ENCODE measurements at places on chromosomes 16 and 17.

GRCh38 chr17:29342158-29342765 lies 47.9 kb upstream of the TAOK1 start:
- DNase-seq, result no peak

DNA sequence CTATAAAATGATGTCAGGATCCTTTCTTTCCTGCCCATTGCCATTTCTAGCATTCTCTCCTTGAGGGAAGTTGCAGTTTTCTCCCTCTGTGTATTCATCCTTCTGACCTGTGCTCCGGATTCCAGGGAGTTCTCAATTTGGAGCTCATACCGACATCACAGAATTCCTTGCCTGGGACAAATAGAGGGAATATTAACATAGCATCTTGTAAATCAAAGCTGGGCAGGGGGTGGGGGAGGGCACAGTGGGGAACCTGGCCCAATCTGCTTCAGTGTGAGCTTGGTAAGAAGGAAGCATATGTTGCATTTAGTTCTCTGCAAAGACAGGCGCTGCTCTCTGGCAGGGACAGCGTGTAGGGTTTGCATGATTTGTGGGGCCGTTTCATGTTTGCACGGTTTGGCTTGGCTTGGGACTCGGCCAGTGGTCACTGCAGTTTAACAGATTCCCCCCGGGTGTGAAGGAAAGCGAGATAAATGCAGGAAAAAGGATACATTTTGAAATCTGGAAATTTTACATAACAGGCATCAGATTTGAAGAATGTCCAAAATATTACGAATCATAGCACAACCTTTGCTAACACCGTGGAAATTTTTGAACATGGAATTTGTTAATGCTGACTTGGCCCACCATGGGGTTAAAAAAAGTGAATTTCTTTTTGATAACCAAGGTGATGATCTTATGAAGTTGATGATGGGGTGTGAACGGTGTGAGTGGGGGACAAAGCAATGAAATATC lies 178.0 kb downstream of the WWOX start:
- no peak for DNase-seq

- DNase-seq, result no peak
Measured at GRCh38 chr17:80871341-80871740, 120.3 kb upstream of the CHMP6 start.

- no peak for DNase-seq
Measured at GRCh38 chr16:50172195-50172922, 19.3 kb downstream of the TENT4B start.

- no peak for DNase-seq
Measured at GRCh38 chr17:6989779-6990178, 6.1 kb upstream of the ALOX12 start.

GRCh38 chr16:70508752-70509151 lies 14.6 kb downstream of the COG4 start:
- DNase-seq, result no peak

GRCh38 chr17:22278302-22279275 lies 586.3 kb downstream of the KCNJ18 start:
- no peak for DNase-seq

- DNase-seq, result no peak
Measured at GRCh38 chr17:15438491-15439105, 28.8 kb downstream of the CDRT4 start.

GRCh38 chr17:33369149-33369548 lies 76.1 kb upstream of the ASIC2 start:
- DNase-seq, result no peak

GRCh38 chr17:66715745-66716156 lies 119.2 kb upstream of the CACNG5 start:
- peak; percentile 79 for DNase-seq

DNA sequence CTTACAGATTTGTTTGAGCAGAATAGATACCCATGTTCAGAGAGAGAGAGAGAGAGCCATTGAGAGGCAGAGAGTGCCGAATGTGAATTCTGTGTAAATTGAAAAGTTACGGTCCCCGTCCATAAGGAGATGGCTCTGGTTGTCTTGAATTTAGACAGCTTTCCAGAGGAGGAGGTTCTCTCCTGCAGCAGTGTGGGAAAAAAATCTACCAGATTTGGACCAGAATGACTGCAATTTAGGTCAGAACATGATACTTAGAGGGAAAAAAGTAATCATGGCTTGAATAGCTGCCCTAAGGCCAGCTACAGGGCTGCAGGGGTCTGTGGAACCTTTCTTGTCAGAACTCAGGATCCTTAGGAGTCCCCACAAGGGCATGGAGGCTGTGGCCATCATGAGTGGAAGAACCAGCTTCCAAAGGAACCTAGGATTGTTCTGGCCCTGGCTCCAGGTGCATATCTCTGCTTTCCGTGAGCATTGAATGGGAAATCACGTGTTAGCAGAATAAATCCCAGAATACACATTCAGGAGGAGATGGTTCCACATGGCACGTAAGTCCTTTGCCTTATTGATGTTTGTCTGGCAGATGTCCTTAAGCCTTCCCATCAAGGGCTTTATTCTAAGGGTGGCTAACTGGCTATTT lies 13.0 kb downstream of the PITPNC1 start:
- no peak for DNase-seq

- no peak for DNase-seq
Measured at GRCh38 chr17:52287611-52288010, 129.1 kb upstream of the CA10 start.

GRCh38 chr16:8614435-8615029 lies 7.0 kb upstream of the METTL22 start:
- no peak for DNase-seq

DNA sequence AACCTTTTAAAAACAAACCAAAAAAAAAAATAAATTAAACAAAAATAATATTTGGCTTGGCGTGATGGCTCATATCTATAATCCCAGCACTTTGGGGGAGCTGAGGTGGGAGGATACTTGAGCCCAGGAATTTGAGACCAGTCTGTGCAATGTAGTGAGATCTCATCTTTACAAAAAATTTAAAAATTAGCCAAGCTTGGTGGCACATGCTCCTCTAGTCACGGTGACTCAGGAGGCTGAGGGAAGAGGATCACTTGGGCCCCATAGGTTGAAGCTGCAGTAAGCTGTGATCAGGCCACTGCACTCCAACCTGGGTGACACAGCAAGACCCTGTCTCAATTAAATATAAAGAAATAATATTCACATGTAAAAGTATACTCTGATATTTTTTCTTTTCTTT lies 12.2 kb downstream of the GNGT2 start:
- DNase-seq, result no peak

- DNase-seq, result no peak
Measured at GRCh38 chr16:67653789-67654402, 6.2 kb downstream of the ACD start.

DNA sequence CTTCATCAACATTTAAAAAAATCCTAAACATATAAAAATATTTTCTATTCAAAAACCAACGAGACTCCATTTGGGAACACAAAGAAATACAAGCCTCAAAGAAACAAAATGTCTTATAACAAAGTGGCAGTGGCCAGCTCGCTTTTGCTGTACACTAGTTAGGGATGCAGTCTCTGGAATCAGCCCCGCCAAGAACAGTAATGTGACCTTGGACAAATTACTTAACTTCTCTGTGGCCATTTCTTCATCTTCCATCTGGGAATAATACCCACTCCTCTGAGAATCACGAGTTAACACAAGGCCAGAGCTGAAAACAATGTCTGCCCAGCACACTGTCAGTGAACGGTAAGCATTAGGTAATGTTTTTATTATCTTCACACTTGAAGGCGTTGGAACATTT lies 5.6 kb downstream of the STAT5B start:
- DNase-seq, result no peak

- no peak for DNase-seq
Measured at GRCh38 chr16:19137201-19138128, 23.7 kb downstream of the ITPRIPL2 start.

GRCh38 chr17:16449121-16449570 lies 33.8 kb downstream of the TRPV2 start:
- no peak for DNase-seq

DNA sequence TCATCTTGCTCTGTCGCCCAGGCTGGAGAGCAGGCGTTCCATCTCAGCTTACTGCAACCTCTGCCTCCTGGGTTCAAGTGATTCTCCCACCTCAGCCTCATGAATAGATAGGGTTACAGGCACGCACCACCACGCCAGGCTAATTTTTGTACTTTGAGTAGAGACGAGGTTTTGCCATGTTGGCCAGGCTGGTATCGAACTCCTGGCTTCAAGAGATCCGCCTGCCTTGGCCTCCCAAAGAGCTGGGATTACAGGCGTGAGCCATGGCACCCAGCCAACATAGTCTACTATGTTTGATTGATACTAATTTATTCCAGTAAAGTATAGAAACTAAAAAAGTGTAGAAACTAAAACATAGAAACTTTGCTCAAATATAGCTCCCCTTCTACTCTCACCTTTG lies 94.9 kb downstream of the CA4 start:
- no peak for DNase-seq

GRCh38 chr16:49586466-49587450 lies 213.2 kb downstream of the C16orf78 start:
- DNase-seq, result no peak

- DNase-seq, result peak; percentile 13
Measured at GRCh38 chr16:18979936-18980335, 3.8 kb upstream of the TMC7 start.

- DNase-seq, result no peak
Measured at GRCh38 chr17:21351366-21352065, 24.6 kb upstream of the KCNJ12 start.

DNA sequence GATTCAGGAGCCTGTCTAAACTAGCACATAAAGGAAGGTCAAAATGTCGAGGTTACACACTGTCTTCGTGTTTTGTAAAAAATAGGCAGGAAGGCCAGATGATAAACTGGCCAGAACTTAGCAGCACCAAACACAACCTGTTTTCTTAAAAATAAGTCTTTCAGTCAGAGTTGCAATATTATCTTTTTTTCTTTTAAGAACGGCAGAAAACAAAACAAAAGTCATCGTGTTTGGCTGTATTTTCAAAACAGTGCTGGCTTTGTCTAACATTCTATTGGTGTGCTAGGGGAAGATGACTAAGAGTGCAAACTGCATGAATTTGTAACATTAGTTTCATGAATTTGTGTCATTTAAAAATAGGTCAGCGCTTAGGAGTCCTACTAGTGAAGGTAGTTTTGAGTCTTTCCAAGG lies 5.3 kb downstream of the MAF start:
- DNase-seq, result no peak

DNA sequence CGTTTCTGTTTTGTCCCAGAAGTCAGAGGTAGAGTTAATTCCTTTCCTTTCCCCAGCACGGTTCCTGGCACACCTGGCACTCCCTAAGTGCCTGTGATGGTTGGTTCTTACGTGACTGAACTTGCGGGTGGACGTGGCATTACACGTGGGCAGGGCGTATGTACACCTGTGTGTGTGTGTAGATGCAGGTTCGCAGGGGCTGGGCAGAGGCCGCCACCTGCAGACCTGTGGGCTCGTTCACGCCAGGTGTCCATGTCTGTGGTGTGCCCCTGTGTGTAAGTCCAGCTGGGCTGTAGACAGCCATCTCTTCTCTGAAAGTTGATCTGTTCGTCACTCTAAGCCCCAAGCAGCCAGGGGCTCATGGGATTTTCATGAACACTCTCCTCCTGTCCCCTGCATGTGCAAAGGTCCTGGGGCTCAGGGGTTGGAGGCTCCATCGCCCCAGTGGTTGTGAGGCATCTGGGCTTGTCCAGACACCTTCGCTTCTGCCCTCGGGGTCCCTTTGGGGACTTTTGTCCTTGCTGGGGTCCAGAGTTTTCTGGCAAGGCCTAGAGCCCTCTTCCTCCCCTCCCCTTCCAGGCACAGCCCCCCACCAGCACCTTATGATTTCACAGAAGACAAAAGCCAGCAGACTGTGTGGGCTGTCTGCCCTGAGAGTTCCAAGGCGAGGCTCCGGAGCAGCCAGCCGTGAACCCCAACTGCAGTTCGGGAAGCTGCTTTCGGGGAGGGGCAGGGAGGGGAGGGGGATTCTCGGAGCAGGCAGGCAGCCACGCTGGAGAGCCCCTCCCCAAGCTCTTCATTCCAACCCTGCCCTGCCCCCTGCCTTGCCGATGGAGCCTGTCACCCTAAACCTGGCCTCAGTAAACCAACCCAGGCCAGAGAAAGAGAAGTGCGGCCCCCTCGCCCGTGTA lies 5.4 kb upstream of the FSCN2 start:
- DNase-seq, result no peak

GRCh38 chr17:38925263-38925995 lies at the start of gene LASP1NB:
LASP1NB (plus strand) TSS chr17:38925614.
- DNase-seq, result no peak

DNA sequence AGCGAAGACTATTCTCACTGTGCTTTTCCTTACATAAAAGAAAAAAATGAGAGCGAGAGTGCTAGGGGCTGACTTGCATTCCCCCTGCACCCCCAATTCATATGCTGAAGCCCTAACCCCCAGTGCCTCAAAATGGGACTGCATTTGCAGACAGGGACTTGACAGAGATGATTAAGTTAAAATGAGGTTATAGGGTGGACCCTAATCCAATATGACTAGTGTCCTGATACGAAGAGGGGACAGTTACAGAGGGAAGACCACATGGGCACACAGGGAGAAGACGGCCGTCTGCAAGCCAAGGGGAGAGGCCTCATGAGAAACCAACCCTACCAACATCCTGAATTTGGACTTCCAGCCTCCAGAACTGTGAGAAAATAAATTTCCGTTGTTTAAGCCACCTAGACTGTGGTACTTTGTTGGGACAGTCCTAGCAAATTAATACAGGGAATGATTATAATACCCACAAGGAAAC lies 1.6 kb upstream of the TMEM220 start:
- DNase-seq, result no peak

- DNase-seq, result no peak
Measured at GRCh38 chr16:71540-72401, 660 bp downstream of the RHBDF1 start.

DNA sequence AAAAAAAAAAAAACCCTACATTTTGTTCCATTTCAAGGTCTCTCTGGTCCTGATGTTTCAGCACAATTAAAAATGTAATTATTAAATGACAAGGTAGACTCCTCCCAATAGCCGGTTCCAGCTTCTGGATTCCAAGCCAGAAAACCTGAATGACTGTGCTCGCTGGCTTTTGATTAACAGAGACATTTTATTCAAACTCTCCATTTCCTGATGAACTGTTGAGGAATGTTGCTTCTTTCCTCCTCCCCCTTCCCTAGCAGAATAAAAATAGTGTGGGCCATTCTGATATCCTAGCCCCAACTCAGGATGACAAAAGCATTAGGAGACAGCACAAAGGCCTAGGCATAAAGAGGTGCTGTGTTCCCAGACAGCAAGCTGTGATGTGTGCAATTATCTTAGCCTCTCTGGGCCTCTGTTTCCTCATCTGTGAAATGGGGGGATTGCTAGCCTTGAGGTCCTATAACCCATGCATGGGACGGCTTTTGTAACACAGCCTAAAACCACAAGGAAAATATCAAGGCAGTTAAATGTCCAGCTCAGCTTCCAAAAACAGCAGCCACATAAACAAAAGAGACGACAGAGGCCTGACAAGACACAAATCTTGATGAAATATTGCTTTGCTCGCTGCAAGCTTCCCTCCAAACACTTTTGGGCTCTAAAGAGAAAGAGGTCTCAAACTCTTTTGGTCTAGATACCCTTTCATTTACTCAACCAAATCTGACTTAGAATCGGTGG lies 127.2 kb upstream of the RCVRN start:
- DNase-seq, result no peak

GRCh38 chr16:81652798-81653505 lies 126.1 kb upstream of the PLCG2 start:
- peak; percentile 75 for DNase-seq

- DNase-seq, result no peak
Measured at GRCh38 chr17:45759761-45760160, 24.4 kb upstream of the CRHR1 start.

All from NCI-H1105 treated with DMSO at 0.1 percent for 48 hours (cell line).